GM12878 (cell line): ENCODE measurements at places on chromosomes 6 and 20. TPM values are rescaled to one million over a fixed set of nuclear protein-coding genes. Genes with fewer than 3 reads are reported as not detected.

DNA sequence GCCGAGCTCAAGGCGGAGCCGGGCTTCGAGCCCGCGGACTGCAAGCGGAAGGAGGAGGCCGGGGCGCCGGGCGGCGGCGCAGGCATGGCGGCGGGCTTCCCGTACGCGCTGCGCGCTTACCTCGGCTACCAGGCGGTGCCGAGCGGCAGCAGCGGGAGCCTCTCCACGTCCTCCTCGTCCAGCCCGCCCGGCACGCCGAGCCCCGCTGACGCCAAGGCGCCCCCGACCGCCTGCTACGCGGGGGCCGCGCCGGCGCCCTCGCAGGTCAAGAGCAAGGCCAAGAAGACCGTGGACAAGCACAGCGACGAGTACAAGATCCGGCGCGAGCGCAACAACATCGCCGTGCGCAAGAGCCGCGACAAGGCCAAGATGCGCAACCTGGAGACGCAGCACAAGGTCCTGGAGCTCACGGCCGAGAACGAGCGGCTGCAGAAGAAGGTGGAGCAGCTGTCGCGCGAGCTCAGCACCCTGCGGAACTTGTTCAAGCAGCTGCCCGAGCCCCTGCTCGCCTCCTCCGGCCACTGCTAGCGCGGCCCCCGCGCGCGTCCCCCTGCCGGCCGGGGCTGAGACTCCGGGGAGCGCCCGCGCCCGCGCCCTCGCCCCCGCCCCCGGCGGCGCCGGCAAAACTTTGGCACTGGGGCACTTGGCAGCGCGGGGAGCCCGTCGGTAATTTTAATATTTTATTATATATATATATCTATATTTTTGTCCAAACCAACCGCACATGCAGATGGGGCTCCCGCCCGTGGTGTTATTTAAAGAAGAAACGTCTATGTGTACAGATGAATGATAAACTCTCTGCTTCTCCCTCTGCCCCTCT is 1.1 kb downstream of the CEBPB start:
- peak overlapping the region; percentile 88 for H3K4me3 ChIP-seq
- H3K36me3 ChIP-seq: no peaks in the 10 kb centered on the region
- peak overlapping the region; percentile 65 for H3K27ac ChIP-seq
- peaks cover 7% of the 10 kb centered on the region for H3K4me1 ChIP-seq
- no peak for DNase-seq

- DNase-seq: no peak
- H3K4me1 ChIP-seq: peaks cover 3% of the 10 kb centered on the region
- H3K4me3 ChIP-seq: no peak overlapping the region
- no peaks in the 10 kb centered on the region for H3K36me3 ChIP-seq
These were observed 111.5 kb downstream of the MOXD1 start for GRCh38 chr6:132289756-132290155.

BLTP3A gene
- 6.3 and 8.3 TPM in 2 replicates for polyA plus RNA-seq

GRCh38 chr6:151723152-151723551 is 84.3 kb upstream of the ESR1 start:
- DNase-seq: no peak
- H3K4me1 ChIP-seq: peaks cover 7% of the 10 kb centered on the region
- H3K27ac ChIP-seq: no peak overlapping the region
- no peaks in the 10 kb centered on the region for H3K36me3 ChIP-seq

KHDRBS2 gene
- polyA plus RNA-seq: 0.06 TPM in 1 of 2 replicates, not detected in the other

VSX1 gene
- not detected in 2 replicates for polyA plus RNA-seq

- peaks cover 8% of the 10 kb centered on the region; the same call in 1 of the 2 replicates for H3K36me3 ChIP-seq
- H3K27me3 ChIP-seq: no peaks in the 10 kb centered on the region
- no peak for DNase-seq
These were observed 12.2 kb downstream of the PPARD start for GRCh38 chr6:35354361-35355135.

GRCh38 chr6:105300090-105300489 is 102.8 kb downstream of the PREP start:
- no peak overlapping the region for H3K4me3 ChIP-seq
- no peaks in the 10 kb centered on the region for H3K27me3 ChIP-seq
- no peak for DNase-seq
- H3K4me1 ChIP-seq: no peaks in the 10 kb centered on the region

DNA sequence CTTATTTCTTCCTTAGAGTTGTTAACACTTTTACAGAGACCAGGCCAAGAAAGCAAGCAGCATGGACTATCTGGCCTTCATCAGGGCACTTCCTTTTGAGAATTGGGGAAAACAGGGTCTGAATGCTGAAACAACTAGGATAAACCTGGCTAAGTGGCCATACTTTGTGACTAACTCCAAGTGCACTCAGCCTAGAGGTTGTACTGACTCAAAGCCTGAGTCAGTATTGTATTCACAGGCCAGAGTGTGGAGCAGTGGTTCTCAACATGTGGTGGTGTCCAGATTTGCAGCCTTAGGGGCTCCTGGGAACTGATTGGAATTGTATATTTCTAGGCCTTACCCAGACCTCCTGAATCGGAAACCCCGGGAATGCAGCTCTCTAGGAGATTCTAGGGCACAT is 20.1 kb downstream of the SEC23B start:
- H3K36me3 ChIP-seq: peaks cover 20% of the 10 kb centered on the region
- H3K4me3 ChIP-seq: no peak overlapping the region
- no peak overlapping the region for H3K27ac ChIP-seq
- no peaks in the 10 kb centered on the region for H3K4me1 ChIP-seq
- no peak for DNase-seq
- no peaks in the 10 kb centered on the region for H3K27me3 ChIP-seq

GRCh38 chr6:144745439-144745838 is 460.3 kb downstream of the UTRN start:
- no peak for DNase-seq
- no peaks in the 10 kb centered on the region for H3K4me1 ChIP-seq
- H3K4me3 ChIP-seq: no peak overlapping the region

DNA sequence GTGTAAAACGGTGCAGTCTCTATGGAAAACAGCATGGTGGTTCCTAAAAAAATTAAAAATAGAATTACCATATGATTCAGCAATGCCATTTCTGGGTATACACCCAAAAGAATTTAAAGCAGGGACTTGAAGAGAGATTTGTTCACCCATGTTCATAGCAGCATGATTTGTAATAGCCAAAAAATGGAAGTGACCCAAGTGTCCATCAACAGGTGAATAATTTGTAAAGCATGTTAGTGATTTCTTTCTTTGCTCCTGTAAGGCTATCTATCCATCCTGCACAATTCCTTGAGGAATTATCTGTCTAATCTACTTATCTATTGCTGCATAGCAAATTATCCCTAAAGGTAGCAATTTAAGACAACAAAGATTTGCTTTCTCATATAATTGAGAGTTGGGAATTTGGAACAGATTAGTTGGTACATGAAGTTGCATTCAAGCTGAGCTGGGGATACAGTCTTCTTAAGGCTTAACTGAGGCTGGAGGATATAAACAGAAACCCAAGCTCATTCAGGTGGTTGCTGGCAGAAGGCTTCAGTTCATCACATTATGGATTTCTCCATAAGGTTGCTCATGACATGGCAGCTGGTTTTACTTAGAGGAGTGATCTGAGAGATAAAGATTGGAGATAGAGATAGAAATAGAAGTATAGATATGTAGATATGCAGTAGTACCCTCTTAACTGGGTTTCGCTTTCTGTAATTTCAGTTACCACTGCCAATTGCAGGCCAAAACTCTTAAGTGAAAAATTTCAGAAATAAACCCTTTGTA is 62.0 kb downstream of the IL22RA2 start:
- no peaks in the 10 kb centered on the region for H3K36me3 ChIP-seq
- H3K27ac ChIP-seq: no peak overlapping the region
- H3K4me3 ChIP-seq: no peak overlapping the region
- H3K4me1 ChIP-seq: peaks cover 19% of the 10 kb centered on the region
- no peaks in the 10 kb centered on the region for H3K27me3 ChIP-seq
- DNase-seq: no peak

- H3K36me3 ChIP-seq: peaks cover 4% of the 10 kb centered on the region
- no peak for DNase-seq
- peak overlapping the region; percentile 82 for H3K4me3 ChIP-seq
- peak overlapping the region; percentile 75 for H3K27ac ChIP-seq
- peaks cover 64% of the 10 kb centered on the region for H3K4me1 ChIP-seq
These were observed 6.6 kb downstream of the EZR start for GRCh38 chr6:158812611-158813010.

LY86 gene
- polyA plus RNA-seq: 186 and 194 TPM in 2 replicates

GRCh38 chr6:7544597-7544996 is 3.1 kb downstream of the DSP start:
- H3K4me3 ChIP-seq: no peak overlapping the region
- DNase-seq: no peak
- peaks cover 21% of the 10 kb centered on the region for H3K27me3 ChIP-seq
- H3K4me1 ChIP-seq: no peaks in the 10 kb centered on the region

DNA sequence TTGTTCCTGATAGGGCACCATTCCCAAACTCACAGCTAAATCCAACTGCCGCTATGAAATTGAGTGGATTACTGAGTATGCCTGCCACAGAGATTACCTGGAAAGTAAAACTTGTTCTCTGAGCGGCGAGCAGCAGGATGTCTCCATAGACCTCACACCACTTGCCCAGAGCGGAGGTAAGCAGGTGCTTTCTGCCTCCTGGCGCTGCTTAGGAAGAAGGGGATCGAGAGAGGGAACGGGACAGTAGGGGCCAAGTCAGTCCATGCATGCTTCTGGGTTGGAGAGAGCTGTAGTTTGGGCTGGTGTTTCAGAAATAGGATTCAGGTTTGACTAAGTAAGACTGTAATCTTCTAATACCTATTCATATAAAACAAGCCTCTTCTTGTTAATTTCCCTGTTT is 63.7 kb downstream of the IGF2R start:
- no peak overlapping the region for H3K27ac ChIP-seq
- no peak overlapping the region for H3K4me3 ChIP-seq
- peaks cover 24% of the 10 kb centered on the region for H3K36me3 ChIP-seq
- H3K27me3 ChIP-seq: no peaks in the 10 kb centered on the region

DNA sequence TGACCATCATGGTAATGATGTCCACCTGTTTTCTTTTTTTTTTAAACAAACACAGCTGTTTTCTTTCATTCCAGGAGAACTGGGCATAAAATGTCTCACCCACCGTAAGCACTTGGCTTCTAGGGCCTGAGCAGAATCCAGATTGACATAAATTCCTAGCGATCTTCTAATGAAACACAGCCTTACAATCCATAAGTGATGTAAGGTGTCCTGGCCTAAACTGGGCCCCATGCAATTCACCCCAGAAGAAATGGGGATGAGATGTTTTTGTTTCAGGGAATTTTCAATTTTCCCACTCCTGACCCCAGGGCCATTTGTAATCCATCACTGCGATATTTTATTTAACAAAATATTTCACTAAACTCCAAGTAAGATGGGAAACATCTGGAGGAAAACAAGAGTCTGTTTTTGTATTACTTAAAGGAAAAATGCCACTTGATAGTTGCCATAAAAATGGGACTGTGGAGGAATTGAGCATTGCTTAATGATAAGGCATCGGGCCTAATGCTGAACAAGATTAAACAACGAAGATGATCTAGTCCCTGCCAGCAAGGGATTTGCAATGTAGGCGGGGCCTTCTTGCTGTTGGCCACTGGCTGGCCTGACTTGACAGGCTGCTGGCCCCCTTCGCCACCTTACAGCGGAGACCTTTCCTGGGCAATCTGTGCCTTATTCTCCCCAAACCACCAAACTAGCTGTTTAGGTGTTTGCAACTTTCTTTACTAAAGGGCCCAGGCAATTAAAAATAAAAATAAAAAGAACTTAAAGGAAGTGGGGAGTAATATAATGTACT is 183.7 kb downstream of the CD109 start:
- no peak overlapping the region for H3K4me3 ChIP-seq
- H3K27ac ChIP-seq: no peak overlapping the region
- H3K36me3 ChIP-seq: no peaks in the 10 kb centered on the region
- DNase-seq: no peak

GRCh38 chr20:4476903-4477500 is 244.7 kb upstream of the PRND start:
- H3K27me3 ChIP-seq: peaks cover 2% of the 10 kb centered on the region; the same call in 1 of the 2 replicates
- H3K27ac ChIP-seq: no peak overlapping the region
- H3K4me3 ChIP-seq: no peak overlapping the region
- no peaks in the 10 kb centered on the region for H3K4me1 ChIP-seq
- H3K36me3 ChIP-seq: no peaks in the 10 kb centered on the region
- DNase-seq: no peak

GRCh38 chr6:155383913-155384312 is 69.6 kb upstream of the TFB1M start:
- peaks cover 4% of the 10 kb centered on the region; the same call in 1 of the 2 replicates for H3K4me1 ChIP-seq
- H3K4me3 ChIP-seq: no peak overlapping the region
- DNase-seq: no peak

- H3K4me1 ChIP-seq: no peaks in the 10 kb centered on the region
- no peak overlapping the region for H3K27ac ChIP-seq
- DNase-seq: no peak
- no peak overlapping the region for H3K4me3 ChIP-seq
These were observed 50.7 kb upstream of the PRND start for GRCh38 chr20:4671015-4671414.

GRCh38 chr6:6564154-6564553 is 24.4 kb upstream of the LY86 start:
- no peak overlapping the region for H3K27ac ChIP-seq
- peaks cover 3% of the 10 kb centered on the region; the same call in 1 of the 2 replicates for H3K4me1 ChIP-seq
- H3K36me3 ChIP-seq: peaks cover 9% of the 10 kb centered on the region
- no peak for DNase-seq

GRCh38 chr6:77561768-77562314 is 91.0 kb upstream of the MEI4 start:
- DNase-seq: no peak
- no peaks in the 10 kb centered on the region for H3K4me1 ChIP-seq
- no peaks in the 10 kb centered on the region for H3K36me3 ChIP-seq
- no peak overlapping the region for H3K4me3 ChIP-seq
- H3K27ac ChIP-seq: no peak overlapping the region
- no peaks in the 10 kb centered on the region for H3K27me3 ChIP-seq

SLC12A5 gene
- polyA plus RNA-seq: 0.83 and 1.0 TPM in 2 replicates

TMEM151B gene
- 0.11 TPM in 1 of 2 replicates, not detected in the other for polyA plus RNA-seq

CALHM4 gene
- not detected in 2 replicates for polyA plus RNA-seq

DNA sequence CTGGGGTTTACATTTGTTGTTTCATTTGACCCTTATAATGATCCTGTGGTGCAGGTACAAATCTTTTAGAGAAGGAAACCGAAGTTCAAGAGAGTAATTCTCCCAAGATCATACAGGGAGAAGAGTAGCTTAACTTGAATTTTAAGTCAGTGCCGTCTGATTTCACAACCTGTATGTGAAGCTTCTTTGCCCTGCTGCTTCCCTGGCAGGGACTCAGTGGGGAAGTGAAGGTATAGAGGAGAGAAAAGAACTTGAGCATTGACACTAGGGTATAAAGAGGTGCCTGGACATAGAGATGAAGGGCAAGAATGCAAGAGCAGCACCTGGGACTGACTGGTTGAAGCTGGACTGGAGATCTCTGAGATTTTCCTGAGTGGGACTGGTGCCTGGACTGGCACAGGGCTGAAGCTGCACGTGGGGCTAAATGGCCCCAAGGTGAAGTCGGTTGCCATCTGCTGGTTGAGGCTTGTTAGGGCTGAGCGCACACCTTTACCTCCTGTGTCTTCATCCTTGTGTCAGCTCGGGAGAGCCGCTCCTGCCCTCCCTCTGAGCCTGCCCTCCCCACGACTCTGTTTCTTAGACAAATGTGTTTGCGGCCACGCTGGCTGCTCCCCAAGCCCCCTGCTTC is 41.8 kb downstream of the FARS2 start:
- peaks cover under 1% of the 10 kb centered on the region; the same call in 1 of the 2 replicates for H3K36me3 ChIP-seq
- H3K27ac ChIP-seq: peak overlapping the region; percentile 68
- H3K4me1 ChIP-seq: peaks cover 18% of the 10 kb centered on the region
- no peaks in the 10 kb centered on the region for H3K27me3 ChIP-seq
- peak; percentile 41 for DNase-seq
